GM13976 (cell line): ENCODE measurements at places on chromosomes 1 and 21.

GRCh38 chr1:49397086-49397485 is 620.4 kb upstream of the BEND5 start:
- no peak for DNase-seq

DNA sequence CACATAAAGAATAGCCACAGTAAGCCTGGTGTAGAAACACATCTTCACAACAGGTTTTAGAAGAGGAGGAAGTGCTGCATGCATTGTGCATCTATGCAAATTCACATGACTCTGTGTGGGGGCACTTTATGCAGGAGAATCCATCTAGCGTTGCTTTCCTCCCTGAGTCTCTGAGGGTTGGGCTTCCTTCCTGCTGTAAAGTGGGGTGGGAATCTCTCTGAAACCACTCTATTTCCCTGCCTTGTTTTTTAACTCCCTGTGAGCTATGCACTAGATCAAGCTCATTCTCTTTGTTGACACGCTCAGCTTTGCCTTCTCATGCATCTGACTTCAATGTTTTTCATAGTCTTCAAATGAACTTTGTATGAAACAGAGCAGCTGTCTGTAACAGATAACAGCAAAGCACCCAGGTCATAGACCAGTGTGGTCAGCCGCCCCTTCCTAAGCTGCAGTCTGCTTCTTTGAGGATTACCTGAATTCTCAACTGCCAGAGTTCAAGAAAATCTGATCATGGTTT is 102.7 kb upstream of the DPH5 start:
- DNase-seq, result peak; percentile 25

DNA sequence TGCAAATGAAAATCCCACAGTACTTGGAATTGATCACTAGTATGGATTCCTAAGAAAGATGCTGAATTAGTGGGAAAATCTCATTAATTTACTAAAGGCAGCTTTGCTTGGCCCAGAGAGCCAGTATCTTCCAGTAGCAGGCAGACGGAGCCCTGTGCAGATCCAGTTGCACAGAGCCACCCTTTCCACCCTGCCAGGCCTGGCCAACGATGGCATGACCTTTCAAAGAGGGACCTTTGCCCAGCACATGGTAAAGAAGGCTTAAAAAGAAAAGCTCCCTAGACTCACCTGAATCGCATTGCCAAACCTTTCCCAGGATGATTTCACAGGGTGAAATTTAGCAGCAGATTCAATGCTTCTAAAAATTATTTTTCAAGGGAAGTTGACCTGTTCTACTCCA is 170.5 kb upstream of the CAMK1G start:
- DNase-seq, result no peak

GRCh38 chr1:236320671-236321070 is 38.9 kb upstream of the ERO1B start:
- DNase-seq, result no peak

DNA sequence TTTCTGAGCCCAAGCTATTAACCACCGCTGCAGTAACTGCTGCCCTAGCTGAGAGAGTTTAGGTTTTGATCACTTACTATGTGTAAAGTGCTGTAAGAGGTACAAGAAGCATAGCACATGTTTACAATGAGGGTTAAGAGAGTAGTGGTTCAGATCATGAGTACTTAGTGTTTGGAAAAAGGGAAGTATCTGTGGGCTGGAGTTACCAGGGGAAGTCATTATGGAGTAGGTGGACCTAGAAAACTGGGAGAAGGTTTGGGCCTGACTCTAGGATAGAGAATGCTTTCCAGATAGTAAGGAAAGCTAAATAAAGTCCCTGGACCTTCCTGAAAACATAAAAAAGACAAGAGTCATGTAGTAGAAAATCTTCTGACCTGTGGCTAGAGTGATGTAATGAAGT is 149.6 kb upstream of the PLXNA2 start:
- no peak for DNase-seq

DNA sequence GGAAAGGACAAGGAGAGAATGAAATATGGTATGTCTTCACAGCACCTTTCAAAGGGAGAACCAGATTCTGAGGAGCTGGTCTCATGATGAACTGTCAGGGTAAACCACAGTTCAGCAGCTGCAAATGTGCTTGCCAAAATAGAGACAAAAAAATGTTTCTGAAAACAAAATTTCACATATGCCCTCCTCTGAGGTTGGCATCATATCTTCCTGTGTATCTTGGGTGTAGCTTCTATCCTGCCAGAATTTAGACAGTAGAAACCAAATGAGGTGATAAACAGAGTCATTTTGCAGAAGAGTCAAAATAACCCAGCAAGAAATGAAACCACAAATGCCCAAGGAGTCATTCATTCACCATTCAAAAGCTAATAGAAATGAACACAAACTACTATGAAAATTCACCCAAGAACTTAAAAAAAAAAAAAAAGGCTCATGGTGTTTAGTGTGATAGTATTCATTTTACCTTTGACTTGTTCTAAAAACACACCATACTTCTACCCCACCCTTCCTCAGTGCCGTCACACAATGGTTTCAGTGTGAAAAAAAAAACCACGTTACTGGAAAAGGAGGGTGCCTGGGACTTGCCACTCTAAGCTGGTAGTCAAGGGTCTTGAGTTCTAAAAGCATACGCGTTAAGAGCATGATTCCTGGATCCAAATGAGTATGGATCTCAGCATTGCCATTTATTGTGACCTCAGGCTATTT is 18.5 kb downstream of the SELL start:
- no peak for DNase-seq

DNA sequence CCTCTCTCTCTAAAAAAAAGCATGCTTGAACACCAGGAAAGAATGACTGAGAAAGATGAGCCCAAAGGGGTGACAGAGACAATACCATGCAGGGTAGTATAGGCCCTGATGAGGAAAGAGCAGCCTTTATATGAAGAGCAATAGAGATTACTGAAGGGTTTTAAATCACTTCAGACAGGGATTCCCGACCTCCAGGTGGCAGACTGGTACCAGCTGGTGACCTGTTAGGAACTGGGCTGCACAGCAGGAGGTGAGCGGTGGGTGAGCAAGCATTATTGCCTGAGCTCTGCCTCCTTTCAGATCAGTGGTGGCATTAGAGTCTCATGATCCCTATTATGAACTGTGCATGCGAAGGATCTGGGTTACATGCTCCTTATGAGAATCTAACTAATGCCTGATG is 30.8 kb upstream of the GTF2B start:
- no peak for DNase-seq

DNA sequence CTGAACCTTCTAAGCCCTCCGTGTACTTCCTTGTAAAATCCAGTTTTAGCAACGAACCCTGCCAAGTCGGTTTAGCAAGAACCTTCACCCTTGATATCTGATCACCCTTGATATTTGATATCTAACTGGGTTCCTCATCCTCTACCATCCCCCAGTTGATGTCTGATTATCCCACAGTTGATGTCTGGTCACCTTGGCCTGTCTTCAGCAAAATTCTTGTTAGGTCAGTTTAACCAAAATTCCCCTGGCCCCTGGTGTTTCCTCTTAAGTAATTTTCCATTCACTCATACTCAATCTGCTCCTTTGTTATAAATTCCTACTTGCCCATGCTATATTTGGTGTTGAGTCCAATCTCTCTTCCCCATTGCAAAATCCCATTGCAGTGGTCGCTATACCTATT is 114.5 kb upstream of the ZNHIT6 start:
- DNase-seq, result no peak

GRCh38 chr1:173112129-173112528 is 61.4 kb upstream of the TNFSF18 start:
- DNase-seq, result peak; percentile 14

DNA sequence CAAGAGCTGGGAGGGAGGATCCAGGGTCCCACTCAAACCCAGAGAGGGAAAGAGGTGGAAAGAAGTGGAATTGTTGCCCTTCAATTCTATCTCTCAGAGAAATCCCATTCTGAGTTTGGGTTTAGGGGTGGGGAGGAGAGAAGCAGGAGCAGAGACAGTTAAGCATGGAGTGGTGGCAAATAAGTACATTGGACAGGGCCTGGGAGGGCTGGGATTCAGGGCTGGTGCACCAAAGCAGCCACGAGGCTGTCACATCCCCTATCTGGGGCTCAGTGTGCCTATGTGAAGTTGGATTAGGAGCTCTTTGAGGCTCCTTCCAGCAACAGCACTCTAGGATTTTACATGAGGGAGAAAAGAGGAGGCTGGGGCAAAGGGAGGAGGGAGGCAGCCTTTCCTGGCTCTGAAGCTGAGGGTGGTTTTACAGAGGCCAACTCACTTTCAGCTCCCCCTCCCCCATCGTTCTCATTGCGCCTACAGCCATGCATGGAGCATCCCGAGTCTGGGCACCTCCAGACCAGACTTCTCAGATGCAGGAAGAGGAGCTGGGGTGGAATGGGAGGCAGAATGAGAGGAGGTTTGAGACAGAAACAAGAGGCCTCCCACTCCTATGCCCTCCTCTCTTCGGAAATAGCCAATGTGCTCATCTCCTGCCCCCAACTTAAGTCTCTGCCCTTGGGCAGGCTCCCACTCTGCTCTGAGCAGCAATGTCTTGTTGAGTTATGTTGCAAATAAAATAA is 3.0 kb upstream of the SYT6 start:
- DNase-seq, result no peak

GRCh38 chr1:23634840-23635651 is 56.6 kb upstream of the RPL11 start:
- DNase-seq, result peak; percentile 83

- DNase-seq, result no peak
Observed at GRCh38 chr1:2184934-2185333, 9.6 kb downstream of the FAAP20 start.

DNA sequence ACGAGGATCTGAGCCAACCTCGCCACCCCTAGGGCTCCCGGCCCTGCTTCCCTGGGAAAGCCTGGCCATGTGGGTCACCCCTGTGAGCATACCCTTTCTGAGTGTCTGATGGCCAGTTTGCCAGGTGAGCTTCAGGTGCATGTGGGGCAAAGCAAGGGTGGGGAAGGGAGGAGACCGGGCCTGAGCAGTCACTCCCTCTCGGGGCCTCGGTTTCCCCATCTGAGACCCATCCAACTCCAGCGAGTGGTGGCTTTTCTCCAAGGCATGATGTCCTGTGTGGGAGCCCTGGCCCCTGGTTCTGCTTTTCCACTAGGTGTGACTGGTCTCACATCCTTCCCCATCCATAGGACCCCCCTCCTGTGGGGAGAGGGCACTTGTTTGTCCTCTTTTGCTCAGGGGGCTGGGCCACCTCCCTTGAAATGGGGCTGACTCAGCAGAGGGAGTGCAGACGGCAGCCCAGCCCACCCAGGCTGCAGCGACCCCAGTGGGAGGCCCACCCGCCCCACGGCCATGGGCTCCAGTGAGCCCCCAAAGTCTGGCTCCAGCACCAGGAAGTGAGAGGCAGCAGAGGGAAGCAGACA is 1.7 kb upstream of the WNT9A start:
- DNase-seq, result peak; percentile 29

DNA sequence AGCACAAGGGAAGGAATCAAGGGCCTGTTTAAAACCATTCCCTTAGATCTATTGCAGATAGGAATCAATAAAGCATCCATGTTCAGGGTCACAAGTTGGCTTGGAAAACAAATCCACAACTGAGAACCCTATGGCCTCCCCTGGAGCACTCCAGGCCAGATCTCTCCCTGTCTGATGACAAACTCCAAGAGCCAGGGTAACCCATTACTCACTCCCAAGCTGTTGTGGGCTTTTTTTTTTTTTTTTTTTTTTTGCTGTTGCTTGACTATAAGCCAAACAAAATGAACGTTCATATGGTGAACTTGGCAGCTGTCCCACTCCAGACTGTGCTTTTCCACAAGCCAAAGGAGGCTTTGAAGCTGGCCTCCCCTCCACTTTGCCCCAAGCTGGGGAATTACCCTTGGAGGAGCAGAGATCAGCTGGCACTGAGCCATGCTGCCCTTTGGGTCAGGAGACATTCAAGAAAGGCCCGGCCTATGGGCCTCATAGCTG is 35.7 kb upstream of the VAV3 start:
- DNase-seq, result no peak

DNA sequence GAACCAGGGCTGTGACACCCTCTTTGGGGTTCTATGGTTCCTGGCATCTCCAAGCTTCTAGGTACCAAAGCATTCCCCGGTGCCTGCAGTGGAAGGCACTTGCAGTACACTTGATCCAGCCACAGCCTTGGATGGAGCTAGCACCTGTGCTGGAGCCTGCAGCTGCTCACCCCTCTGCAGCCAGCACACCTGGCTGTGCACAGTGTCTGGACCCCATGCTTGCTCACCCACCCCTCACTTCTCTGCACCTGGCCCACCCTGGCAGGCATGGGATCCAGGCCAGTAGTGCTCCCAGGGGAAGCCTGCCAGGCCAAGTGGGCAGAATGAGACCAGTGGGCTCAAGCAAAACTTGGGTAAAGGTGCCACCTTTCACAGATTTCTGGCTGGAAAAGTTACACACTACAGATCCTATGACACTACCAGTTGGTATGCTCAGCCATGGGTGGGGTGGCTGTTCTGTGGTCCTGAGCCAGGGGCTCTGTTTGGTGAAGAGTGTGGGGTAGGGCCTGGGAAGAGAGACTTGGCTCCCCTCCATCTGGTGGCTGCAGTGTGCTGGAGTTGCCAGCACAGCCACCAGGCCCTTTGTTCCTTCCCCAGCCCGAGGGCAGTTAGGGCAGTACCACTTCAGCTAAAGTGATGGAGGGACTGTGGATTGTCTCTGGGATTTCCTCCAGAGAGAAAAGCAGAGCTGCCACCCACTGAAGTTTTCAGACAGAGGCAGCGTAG is 157.8 kb upstream of the LRRC7 start:
- no peak for DNase-seq

- DNase-seq, result no peak
Observed at GRCh38 chr1:96220651-96221050, 500.9 kb upstream of the PTBP2 start.

- DNase-seq, result no peak
Observed at GRCh38 chr1:39391691-39392679, 99.5 kb upstream of the BMP8A start.

GRCh38 chr1:46425726-46426125 is 31.6 kb downstream of the FAAH start:
- no peak for DNase-seq

- DNase-seq, result peak; percentile 86
Observed at GRCh38 chr21:45152265-45152746, 77.9 kb downstream of the ADARB1 start.

DNA sequence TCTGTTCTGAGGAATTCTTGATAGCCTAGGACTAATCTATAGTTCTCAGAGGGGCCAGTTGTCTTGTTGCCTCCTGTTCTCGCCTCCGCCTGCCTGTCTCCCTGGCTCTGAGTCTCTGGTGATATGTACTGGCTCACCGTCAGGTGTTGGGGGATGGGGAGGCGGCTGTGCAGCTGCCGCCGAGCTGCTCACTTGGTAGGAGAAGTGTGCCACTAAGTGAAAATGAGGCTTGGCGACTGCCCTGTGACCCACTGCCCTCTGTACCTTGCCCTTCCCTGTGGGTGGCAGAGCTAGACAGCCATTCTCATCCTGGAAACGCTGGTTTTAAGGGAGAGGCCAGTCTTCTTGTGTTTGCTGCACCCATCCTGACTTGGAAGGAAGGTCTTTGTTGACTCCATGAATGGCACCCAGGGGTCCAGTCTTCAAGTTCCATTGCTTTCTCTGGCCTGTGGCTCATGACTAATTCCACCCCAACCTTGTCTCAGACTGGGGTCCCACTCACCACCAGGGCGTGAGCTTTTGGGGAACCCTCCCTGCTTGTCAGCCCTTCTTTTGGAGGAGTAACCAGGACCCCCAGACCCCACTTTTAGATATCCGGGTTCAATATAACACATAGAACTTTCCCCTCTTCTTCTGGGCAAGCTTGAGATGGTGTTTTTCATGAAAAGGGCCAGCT is 120.6 kb downstream of the CACNA1E start:
- DNase-seq, result no peak

- peak; percentile 71 for DNase-seq
Observed at GRCh38 chr1:119008483-119009311, 20.6 kb upstream of the TBX15 start.

- peak; percentile 57 for DNase-seq
Observed at GRCh38 chr1:225999912-226000337, 782 bp upstream of the SDE2 start.

GRCh38 chr1:213281640-213282301 is 230.7 kb downstream of the RPS6KC1 start:
- no peak for DNase-seq
